Stimulated activated CD4-positive, alpha-beta T cell treated with anti-CD3 and anti-CD28 coated beads, Interleukin-15, amount 100 ng/mL, for 24 hours (primary cell): ENCODE measurements at places on chromosomes 3 and 15.

- DNase-seq: no peak
These were observed 558.7 kb upstream of the SEMA6D start for GRCh38 chr15:47158573-47158972.

DNA sequence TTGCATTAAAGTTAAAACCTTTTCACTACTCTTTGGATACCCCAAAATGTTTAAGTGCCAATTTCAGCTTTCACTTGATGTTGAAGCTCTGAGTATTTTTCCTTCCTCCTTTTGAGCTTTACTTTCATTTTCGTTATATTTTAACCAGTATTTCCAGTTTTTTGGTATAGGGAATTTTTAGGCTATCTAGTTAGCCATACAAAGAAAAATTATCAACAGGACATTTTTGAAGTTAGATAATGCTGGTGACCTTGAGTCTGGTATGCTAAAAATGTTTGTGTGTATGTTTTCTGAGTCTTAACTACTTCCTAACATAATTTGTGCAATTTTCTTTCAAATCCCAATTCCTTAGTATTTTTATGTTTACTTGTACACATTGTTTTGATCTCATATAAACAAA, 284.8 kb downstream of the OTOL1 start:
- DNase-seq: no peak

DNA sequence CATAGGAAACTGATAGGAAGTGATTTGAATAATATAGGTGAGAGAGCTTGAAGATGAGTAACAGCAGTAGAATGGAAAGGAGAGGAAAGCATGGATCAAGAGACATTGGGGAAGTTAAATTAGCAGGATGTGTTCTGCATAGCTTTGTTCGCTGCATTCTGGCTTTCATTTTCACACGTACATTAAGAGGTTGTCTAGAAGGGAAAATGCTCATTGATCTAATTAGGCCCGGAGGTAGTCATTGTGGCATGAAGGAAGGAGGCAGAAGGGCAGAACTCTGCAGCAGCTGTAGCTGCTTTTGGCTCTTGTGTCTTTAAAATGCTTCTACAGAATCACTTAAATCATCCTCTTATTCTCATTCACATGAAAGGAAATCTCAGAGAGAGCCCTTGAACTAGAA, 40.3 kb downstream of the KCNAB1 start:
- DNase-seq: no peak

GRCh38 chr3:186042036-186042435, 66.9 kb downstream of the ETV5 start:
- no peak for DNase-seq

DNA sequence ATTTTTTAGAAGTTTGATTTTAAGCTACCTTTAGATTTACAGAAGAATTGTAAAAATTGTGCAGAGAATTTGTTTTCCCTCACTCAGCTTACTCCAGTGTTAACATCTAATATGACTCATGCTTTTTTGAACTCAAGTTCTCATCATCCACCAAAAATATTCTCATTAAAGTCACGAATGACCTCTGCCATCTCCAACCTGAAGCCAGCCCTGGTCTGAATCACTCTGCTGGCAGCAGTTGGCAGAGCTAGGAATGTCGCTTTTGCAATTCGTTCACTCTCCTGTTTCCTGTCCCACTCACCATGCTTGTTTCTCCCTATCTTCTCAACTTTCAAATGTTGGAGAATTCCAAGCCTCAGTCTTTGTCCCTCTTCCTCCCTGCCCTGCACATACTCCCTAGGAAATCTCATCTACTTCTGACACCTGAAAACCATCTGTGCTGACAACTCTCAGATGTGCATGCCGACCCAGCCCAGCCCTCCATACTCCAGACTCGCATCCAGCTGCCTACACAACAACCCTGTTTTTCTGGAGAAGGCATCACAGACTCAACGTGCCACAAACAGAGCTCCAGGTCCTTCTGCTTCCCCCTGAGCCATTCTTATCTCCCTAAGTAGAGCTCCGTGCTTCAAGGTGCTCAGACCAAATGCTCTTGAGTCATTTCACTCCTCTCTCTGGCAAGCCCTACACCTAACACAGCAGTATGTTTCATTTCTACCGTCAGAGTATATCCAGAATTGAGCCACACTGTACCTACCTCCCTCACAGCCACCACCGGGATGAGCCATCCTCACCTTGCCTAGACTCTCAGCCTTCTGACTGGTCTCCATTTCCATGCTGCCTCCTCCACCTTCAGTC, 24.9 kb downstream of the PRR23E start:
- no peak for DNase-seq

DNA sequence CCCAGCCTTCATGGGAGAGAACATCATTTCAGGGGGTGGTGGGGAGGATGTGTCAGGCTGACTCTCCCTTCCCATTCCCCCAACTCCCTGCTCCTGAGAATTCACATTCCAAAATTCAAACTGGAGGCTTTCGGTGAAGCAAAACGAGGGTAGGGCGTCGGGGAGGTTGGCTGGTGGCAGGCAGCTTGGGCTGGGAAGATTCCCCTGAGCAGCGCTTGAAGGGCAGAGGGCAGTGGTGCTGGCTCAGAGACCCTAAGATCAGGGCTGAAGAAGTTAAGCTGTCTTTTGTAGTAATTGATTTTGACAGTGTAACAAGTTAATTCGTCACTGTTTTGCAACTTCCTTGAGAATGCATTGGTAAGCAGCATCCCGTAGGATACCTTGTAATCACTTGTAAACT, 187.8 kb downstream of the RAB11A start:
- DNase-seq: no peak

GRCh38 chr3:138154534-138154933, 20.2 kb downstream of the DBR1 start:
- no peak for DNase-seq

GRCh38 chr3:136547293-136547692, 204.9 kb downstream of the STAG1 start:
- no peak for DNase-seq

DNA sequence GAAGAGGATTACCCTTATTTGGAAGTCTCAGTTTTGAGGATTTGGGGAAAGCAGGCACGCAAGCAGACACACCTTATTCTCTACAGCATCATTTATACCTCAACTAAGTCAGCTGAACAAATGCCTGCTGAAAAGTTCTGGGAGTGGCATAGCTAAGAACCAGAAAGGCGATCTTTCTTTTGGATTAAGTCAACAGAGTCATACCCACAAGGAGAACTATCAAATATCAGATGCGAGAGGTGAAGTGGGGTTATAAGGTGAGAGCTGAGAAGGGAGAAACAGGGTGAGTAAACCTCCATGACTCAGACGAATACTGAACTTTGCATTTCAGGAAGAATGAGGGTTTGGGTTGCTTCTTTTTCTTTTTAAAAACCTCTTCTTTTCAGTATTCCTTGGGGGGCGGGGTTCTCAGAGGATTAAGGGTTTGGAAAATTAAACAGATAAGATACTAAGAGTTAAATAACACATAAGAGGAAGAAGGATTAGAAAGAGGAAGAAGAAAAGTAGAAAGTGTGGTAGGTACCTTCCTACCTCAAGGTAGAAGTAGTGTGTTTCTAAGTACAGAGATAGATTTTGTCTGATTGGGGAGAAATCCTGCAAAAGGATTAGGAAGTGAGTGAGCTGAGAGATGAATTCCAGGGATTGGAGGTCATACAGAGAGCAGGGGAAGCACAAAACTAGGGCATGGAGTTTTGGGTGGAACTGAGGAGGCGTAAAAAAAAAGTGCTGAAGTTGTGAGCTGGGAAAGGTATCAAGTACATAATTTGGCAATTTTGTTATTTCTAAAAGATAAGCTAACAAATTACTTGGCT, 41.3 kb upstream of the ICE2 start:
- DNase-seq: no peak

- DNase-seq: no peak
These were observed 37.7 kb upstream of the SLC4A7 start for GRCh38 chr3:27521872-27522265.

DNA sequence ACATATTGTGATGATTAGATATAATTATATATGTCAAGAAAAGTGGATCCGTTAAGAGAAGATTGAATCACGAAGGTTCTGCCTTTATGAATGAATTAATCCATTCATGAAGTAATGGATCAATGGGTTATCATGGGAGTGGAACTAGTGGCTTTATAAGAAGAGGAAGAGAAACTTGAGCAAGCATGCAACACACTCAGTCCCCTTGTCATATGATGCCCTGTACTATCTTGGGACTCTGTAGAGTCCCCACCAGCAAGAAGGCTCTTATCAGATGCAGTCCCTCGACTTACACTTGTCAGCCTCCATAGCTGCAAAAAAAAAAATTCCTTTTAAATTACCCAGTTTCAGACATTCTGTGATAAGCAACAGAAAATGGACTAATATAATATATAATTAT, 301.9 kb downstream of the RAP2B start:
- DNase-seq: no peak

DNA sequence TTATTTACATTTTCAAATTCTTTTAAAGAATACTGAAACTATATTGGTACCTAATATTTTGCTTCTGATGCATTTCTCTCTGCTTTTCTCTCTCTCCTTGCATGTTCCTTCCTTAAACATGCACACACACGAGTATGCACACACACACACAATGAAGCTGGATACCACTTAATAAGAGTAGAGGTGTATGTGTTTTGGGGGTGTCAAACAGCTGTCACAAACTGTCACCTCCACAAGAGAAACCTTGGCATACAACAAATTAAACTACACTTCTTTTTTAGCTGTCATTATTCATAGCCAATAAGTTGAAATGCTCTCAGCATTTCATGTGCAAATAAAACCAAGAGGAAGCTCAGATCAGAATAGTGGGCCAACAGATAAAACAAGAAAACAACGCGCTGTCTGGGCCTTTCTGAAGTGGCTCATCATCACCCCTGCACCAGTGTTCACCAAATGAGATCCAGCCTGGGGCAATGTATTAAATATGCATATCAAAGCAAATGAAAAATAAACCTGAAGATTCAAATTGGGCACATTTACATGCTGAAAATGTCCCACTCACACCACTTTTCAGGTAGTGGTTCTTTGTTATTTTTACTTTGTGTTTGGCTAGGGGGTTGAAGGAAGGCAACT, 9.7 kb downstream of the MEIS2 start:
- DNase-seq: no peak

GRCh38 chr3:115581362-115582135, 41.8 kb upstream of the GAP43 start:
- DNase-seq: peak; percentile 4

DNA sequence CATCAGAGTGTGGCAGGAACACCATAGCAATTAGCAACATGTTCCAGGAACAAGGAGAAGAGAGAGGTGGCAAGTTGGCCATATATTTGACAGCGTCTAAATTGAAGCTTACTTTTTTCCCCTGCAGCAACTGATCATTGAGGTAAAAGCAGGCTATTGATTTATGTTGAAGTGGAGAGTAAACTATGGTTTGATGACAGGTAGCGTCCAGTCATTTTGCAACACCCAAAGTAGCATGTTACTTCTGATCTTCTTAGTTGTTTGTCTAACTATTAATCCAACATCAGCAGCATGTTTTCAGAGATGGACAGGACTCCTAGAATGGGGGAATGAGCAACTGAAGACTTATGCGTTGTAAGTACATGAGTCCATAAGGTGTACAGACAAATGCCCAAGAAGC, 225.8 kb downstream of the ZPLD1 start:
- no peak for DNase-seq

- DNase-seq: no peak
These were observed 223.0 kb upstream of the MCTP2 start for GRCh38 chr15:94008104-94009074.

- DNase-seq: no peak
These were observed 137.8 kb downstream of the KLF13 start for GRCh38 chr15:31464216-31465082.

DNA sequence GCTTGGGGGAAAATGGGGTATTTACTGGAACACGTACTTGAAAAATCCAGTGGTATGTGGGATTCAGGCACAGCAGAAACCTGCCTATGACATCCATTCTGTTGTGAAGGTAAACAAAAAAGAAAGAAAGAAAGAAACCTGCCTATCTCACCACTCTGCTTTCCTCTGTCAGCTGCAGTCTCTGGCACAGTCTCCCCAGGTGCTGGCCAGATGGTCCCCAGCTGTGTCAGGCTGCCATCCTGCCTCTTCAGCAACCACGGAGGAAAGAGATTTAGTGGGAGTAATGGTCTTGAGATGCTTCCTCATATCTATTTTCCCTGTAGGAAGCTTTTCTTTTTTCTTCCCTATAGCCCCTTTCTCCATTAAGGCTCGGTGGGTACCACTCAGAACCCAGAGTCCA, 2.5 kb upstream of the PXYLP1 start:
- DNase-seq: no peak

GRCh38 chr3:11914651-11915050, 68.0 kb upstream of the TAMM41 start:
- DNase-seq: no peak

- no peak for DNase-seq
These were observed 119.5 kb upstream of the SPATA12 start for GRCh38 chr3:56940976-56941375.

GRCh38 chr3:177889161-177889560, 647.1 kb upstream of the KCNMB2 start:
- no peak for DNase-seq

- DNase-seq: no peak
These were observed 11.6 kb downstream of the GPR160 start for GRCh38 chr3:170049146-170050000.

DNA sequence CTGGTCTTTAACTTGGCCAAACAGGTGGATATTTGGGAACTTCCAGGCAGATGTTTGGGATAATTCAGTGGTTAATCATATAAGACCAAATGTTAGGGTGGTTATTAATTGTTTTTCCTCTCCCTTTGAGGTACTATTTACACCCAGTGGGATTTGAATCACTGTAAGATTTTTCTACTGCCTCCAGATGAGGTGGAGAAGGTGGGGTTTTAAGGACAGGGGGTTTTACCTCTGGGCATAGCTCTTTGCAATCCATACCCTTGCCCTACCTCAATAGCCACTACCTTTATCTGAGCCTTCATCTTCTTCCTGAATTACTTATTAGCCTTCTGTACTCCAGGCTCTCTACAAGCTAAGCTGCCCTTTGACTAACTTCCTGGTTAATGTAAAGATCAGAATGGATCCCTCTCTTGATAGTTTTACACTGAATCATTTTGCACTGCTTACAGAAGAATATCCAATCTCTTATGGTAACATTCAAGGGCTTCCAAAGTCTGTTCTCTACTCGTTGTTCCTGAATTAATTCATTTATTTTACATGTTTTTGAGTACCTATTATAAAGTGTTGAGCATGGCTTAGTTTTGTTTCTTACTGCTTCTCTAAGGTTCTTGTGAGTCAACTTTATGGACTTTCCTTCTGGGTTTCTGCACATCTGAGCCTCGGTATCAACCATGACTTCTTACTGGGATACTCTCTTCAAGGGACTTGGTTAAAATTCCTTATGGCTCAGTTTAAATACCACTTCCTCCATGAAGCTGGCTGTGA, 331.2 kb upstream of the TBL1XR1 start:
- no peak for DNase-seq

- DNase-seq: no peak
These were observed 5.0 kb upstream of the KPNA1 start for GRCh38 chr3:122519693-122520092.

GRCh38 chr3:138459619-138460535, 25.5 kb downstream of the ESYT3 start:
- no peak for DNase-seq
